T-helper 2 cell treated with Interferon-gamma antibody and Interleukin-4, amounts not matched to agents 5 μg/mL and 100 μg/mL, for 36 hours (primary cell): ENCODE measurements at places on chromosomes 11 and 22.
A peak's percentile ranks its signal among the peaks of the same experiment; 100 is the strongest.

- no peak for DNase-seq
- H3K4me1 ChIP-seq: peaks cover 23% of the 10 kb centered on the region
- H3K36me3 ChIP-seq: no peaks in the 10 kb centered on the region
- H3K27me3 ChIP-seq: no peaks in the 10 kb centered on the region
- peak overlapping the region; percentile 84 for H3K27ac ChIP-seq
- peak overlapping the region; percentile 50 for H3K4me3 ChIP-seq
Observed at GRCh38 chr22:50548040-50548920, 2.6 kb downstream of the KLHDC7B start.

DNA sequence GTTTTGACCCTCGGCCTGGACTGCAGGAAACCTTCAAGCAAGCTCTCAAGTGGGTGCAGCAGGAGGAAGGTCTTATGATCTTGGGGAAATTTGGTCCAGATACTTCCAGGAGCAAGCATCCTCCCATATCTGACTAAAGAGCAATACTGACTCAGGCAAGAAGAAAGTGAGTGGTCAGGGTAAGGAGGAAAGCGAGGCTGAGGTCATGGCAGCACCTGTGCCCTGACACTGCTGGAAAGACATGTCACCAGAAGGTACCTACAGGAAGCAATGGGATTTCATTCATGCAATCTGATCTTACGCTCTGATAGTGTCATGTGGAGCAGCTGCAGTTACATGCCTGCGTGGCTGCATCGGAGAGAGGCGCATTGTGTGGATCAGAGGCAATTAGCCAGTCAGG, 6.5 kb upstream of the TOP3B start:
- DNase-seq: no peak
- H3K27ac ChIP-seq: no peak overlapping the region
- peaks cover 2% of the 10 kb centered on the region for H3K27me3 ChIP-seq
- no peak overlapping the region for H3K4me3 ChIP-seq
- H3K36me3 ChIP-seq: no peaks in the 10 kb centered on the region

DNA sequence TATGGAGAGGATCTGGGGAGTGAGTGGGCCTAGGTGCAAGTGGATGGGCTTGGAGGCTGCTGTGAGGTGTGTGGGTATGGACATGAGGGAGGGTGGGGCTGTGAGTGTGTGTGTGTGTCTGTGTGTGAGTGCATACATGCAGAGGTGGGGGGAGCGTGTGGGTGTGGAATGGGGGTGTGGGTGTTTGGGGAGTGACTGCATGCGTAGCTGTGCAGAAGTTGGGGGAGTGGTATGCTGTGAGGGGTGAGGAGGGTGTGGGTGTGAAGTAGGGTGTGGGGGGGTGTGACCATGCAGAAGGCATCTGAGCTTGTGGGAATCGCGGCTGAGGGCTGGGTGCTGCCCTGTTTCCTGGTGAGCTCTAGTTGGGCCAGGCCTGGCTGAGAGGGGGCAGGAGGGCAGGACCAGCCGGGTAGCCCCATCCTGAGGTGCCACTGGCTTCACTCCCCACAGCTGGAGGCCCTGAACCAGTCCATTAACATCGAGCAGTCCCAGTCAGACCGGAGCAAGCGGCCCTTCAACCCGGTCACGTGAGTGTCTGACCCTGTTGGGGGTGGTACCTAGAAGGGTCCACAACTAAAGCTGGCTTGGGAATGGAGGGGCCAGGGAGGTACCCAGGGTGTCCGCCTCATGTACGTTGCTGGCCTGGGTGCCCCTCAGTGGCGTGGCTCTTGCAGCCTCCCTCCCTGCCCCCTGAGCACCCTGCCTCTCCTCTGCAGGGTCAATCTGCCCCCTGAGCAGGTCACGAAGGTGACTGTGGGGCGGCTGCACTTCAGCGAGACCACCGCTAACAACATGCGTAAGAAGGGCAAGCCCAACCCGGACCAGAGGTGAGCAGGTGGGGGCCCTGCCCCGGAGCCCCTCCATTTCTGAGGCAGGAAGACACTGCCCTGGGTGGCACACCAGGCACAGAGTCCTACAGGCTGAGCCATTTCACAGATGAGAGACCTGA, 16.5 kb downstream of the TMEM258 start:
- H3K36me3 ChIP-seq: no peaks in the 10 kb centered on the region
- H3K27me3 ChIP-seq: no peaks in the 10 kb centered on the region

DNA sequence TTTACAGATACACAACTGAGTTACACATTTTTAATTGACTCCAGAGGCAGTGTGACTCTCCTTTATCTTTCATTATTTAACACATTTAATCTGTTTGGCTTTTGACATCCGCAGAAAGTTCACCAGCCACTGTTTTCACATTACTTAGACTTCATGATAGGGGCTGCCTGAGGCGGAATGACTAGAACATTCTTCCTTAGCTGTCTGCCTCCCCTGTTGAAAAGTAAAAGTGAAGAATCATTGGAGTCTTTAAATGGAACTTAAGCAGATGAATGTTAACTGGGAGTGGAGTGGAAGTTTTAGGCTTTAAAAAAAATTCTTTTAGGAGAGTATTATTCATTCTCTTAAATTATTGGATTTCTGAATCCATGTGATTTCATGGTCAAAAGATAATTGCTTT, 229.2 kb upstream of the MTNR1B start:
- no peak overlapping the region for H3K27ac ChIP-seq
- no peaks in the 10 kb centered on the region for H3K4me1 ChIP-seq
- DNase-seq: no peak
- no peaks in the 10 kb centered on the region for H3K36me3 ChIP-seq
- H3K4me3 ChIP-seq: no peak overlapping the region

GRCh38 chr22:24521791-24522245, 26.7 kb downstream of the UPB1 start:
- H3K27ac ChIP-seq: no peak overlapping the region
- H3K36me3 ChIP-seq: no peaks in the 10 kb centered on the region
- DNase-seq: peak; percentile 39
- H3K27me3 ChIP-seq: peaks cover 3% of the 10 kb centered on the region

- no peak overlapping the region for H3K27ac ChIP-seq
- no peaks in the 10 kb centered on the region for H3K27me3 ChIP-seq
- DNase-seq: no peak
- H3K36me3 ChIP-seq: peaks cover 25% of the 10 kb centered on the region
- H3K4me1 ChIP-seq: peaks cover 13% of the 10 kb centered on the region
- H3K4me3 ChIP-seq: no peak overlapping the region
Observed at GRCh38 chr22:49771266-49772065, 56.2 kb downstream of the BRD1 start.

DNA sequence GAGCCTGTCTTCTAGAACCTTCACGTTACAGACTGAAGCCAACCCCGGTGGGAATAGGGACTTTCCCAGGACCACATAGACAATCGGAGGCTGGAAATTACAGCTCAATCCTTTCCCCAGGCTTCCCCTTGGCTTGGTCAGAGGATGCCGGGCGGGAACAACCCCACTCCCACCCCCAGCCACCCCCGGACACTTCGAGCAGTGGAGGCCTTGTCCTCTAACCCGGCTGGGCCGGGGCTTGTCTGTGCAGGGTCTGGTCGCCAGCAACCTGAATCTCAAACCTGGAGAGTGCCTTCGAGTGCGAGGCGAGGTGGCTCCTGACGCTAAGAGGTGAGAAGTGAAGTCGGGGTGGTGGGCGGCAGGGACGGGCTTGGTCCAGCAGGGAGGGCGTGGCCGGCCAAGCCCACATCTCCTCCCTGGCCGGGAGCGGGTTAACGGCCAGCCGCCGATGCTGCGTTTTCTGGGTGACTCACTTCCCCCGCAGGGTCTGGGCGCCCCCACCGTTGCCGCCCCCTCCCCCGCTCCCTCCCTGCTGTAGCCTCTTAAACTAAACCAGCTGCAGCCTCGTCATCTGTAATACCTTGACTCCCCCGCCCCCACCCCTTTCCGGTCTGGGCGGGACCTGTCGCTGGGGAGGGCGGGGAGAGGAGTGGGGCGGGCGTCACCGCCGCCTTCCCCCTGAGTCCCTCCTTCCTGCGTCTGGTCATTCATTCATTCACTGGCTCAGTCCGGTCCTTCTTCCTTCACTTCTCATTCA, 1.5 kb downstream of the LGALS1 start:
- H3K27me3 ChIP-seq: no peaks in the 10 kb centered on the region
- peaks cover 46% of the 10 kb centered on the region for H3K4me1 ChIP-seq
- peak; percentile 93 for DNase-seq

DNA sequence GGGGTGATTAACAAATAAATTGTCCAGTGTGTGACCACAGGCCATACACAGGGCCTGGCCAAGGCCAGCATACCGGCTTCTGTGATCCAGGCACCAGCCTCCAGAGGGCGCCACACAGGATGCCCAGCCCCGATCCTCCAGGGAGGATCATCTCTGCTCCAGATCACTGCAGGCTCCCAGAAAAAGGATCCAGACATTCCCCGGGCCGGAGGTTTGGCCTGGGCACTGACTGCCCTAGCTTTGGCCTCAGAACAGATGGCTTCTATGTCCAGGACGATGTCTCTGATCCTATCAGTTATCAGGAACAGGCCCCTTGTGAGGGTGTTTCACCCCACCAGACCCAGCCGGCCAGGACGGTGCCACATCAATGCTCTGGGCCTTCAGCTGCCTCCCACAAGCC, 74.5 kb upstream of the LMO1 start:
- H3K27ac ChIP-seq: no peak overlapping the region
- no peaks in the 10 kb centered on the region for H3K4me1 ChIP-seq
- no peaks in the 10 kb centered on the region for H3K36me3 ChIP-seq
- no peaks in the 10 kb centered on the region for H3K27me3 ChIP-seq
- peak; percentile 6 for DNase-seq
- H3K4me3 ChIP-seq: no peak overlapping the region

DNA sequence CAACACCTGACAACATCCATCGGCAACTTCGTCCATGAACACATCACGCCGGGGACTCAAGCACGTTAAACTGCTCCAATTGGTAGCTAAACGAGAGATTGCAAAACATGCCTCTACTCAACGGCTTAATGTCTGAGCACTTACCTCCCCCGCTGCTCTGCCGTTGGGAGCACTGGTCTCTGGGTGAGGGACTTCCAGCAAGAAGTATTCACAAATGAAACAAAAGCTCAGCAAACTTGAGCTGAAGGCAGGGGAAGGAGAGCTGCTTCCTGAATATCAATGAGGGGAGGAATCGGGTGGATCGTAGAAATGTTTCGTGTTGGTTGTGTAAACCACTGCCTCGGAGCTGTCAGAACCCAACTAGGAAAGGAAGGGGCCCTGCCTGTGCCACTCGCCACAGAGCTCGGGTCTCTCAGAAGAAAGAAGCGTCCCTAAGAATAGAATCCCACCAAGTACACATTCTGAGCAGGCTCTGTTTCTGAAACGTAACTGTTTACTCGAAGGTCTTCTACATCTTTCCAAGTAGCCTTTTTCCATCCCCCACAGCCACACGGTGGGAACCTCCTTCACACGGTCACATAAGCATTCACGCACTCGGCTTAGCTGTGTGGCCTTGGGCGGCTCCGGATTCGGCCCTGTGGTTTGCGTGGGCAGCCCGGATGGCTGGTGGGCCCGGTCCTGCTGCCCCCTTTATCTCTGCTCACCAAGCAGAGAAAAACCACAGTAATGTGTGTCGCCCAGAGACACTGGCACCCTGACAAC, at the start of gene MLC1:
Gene MLC1 (minus strand): TSS at position 216 of the 762 bp plus-strand sequence. CDS start 524 bp downstream, outside the sequence.
- H3K4me1 ChIP-seq: peaks cover 8% of the 10 kb centered on the region
- H3K27me3 ChIP-seq: peaks cover 14% of the 10 kb centered on the region
- no peak for DNase-seq

- DNase-seq: no peak
- H3K36me3 ChIP-seq: no peaks in the 10 kb centered on the region
- H3K4me1 ChIP-seq: peaks cover 18% of the 10 kb centered on the region
- peak overlapping the region; percentile 55 for H3K4me3 ChIP-seq
- peaks cover 69% of the 10 kb centered on the region for H3K27me3 ChIP-seq
- H3K27ac ChIP-seq: peak overlapping the region; percentile 41
Observed at GRCh38 chr11:64298966-64299846, 952 bp upstream of the CATSPERZ start.

DNA sequence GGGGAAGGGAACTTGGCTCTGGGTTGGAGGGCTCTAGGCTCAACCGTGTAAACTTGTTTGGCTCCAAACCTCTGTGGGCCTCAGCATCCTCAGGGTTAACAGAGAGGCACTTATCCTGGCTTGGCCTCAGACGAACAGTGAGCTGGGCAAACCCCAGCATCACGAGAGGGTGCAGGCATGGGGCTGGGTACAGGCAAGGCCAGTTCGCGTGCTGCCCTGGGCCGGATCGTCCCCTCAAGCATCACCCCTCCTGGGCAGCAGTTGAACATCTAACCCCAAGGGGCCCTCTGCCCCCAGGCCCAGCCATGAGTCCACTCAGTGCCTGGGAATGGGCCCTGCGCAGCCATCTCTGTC, 1.9 kb downstream of the EHBP1L1 start:
- H3K27me3 ChIP-seq: no peaks in the 10 kb centered on the region
- peak overlapping the region; percentile 63 for H3K27ac ChIP-seq
- DNase-seq: no peak
- peaks cover 35% of the 10 kb centered on the region for H3K36me3 ChIP-seq
- peaks cover 28% of the 10 kb centered on the region for H3K4me1 ChIP-seq

DNA sequence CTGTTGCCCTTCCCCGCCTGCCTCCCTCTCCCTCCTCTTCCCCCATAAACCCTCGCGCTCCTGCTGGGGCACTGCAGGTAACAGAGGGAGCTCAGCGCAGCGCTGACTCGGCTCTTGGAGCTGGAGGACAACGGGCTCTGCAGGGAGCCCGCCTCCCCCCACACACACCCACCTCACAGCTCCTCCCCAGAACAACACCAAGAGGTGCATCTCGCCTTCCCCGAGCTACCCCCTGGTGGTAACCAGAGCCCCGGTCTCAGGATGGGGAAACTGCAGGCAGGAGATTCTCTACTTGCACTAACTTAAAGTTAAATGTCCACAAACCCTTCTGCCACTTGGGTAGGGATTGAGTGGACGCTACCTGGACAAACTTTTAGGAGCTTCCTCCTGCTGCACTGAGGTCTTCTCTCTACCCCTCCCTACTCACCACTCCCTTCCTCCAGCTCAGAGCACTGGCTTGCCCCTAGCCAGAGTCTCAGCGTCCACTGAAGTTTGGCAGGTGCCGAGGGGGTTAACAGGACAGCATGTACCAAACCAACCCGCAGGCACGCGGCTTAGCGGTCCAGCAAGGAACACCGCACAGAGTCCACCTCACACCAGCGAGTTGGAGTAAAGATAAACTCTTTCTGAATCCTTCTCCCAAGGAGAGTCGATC, 4.0 kb upstream of the SCN4B start:
- no peaks in the 10 kb centered on the region for H3K36me3 ChIP-seq
- H3K27me3 ChIP-seq: peaks cover 74% of the 10 kb centered on the region
- DNase-seq: no peak
- no peak overlapping the region for H3K4me3 ChIP-seq

GRCh38 chr11:113341388-113342165, 27.2 kb downstream of the TTC12 start:
- no peak overlapping the region for H3K27ac ChIP-seq
- H3K27me3 ChIP-seq: no peaks in the 10 kb centered on the region

DNA sequence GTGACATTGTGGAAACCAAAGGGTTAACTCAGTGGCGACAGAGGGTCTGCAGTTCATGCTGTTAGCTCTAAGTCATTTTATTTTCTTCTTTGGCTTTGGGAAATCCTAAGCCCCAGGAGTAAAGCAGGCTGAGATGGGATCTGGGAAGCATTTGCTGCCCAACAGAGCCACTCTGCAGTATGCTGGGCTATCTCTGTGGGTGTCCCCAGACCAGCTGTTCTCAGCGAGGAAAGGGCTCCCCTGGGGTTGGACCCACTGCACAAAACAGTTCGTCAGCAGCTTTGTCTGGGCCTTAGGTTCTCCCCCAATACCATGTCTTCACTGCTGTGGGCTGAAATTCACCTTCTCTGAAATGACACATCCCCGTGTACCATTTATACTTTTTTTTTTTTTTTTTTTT, 34.0 kb downstream of the KREMEN1 start:
- no peaks in the 10 kb centered on the region for H3K4me1 ChIP-seq
- no peak for DNase-seq
- H3K27me3 ChIP-seq: peaks cover 34% of the 10 kb centered on the region

- no peaks in the 10 kb centered on the region for H3K36me3 ChIP-seq
- H3K4me1 ChIP-seq: peaks cover 3% of the 10 kb centered on the region
- H3K27me3 ChIP-seq: peaks cover 4% of the 10 kb centered on the region
- DNase-seq: no peak
Observed at GRCh38 chr22:23033116-23033905, 37.0 kb upstream of the GNAZ start.
